Upper lobe of left lung (tissue), 6 donors: ENCODE measurements at places on chromosomes 11 and 22. TPM values are rescaled to one million over a fixed set of nuclear protein-coding genes. Genes with fewer than 3 reads are reported as not detected.

GRCh38 chr11:129277198-129277843, 85.2 kb upstream of the ARHGAP32 start:
- peaks cover 23% of the 10 kb centered on the region for H3K4me1 ChIP-seq
- DNase-seq = no peak
- no peaks in the 10 kb centered on the region for H3K36me3 ChIP-seq
- no peak overlapping the region for H3K4me3 ChIP-seq
- H3K27ac ChIP-seq = no peak overlapping the region

- H3K4me1 ChIP-seq = peaks cover 29% of the 10 kb centered on the region
- H3K27me3 ChIP-seq = no peaks in the 10 kb centered on the region
- peak overlapping the region; percentile 33 for H3K4me3 ChIP-seq
These were observed 627 bp downstream of the ASCL2 start for GRCh38 chr11:2269601-2270321.

GRCh38 chr11:66221726-66222236, 46.7 kb upstream of the RAB1B start:
- peaks cover 7% of the 10 kb centered on the region for H3K36me3 ChIP-seq
- DNase-seq = no peak
- peak overlapping the region; percentile 1 for H3K27ac ChIP-seq
- no peaks in the 10 kb centered on the region for H3K27me3 ChIP-seq

TP53AIP1 gene
- not detected for total RNA-seq

DNA sequence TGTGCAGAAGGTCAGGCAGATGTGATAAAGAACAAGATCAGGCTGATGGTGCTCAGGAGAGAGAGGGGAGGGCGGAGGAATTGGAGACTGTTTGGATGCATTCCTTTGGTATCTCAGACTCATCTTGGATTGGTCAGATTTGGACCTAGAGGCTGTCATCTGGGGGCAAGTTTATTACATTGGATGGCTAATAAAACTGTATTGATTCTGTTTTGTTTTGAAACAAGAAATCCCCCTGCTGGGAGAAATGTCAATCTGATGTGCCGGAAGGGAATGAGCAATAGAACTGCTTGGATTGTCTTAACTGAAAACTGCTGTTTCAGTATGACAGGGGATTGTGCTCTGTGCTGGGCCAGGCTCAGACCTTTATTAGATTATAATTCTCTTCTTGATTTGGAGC, 25.5 kb upstream of the CCDC90B start:
- no peaks in the 10 kb centered on the region for H3K36me3 ChIP-seq
- H3K4me3 ChIP-seq = no peak overlapping the region
- DNase-seq = no peak
- H3K27ac ChIP-seq = no peak overlapping the region
- H3K27me3 ChIP-seq = no peaks in the 10 kb centered on the region
- H3K4me1 ChIP-seq = no peaks in the 10 kb centered on the region

TRPM5 gene
- total RNA-seq = not detected

DNA sequence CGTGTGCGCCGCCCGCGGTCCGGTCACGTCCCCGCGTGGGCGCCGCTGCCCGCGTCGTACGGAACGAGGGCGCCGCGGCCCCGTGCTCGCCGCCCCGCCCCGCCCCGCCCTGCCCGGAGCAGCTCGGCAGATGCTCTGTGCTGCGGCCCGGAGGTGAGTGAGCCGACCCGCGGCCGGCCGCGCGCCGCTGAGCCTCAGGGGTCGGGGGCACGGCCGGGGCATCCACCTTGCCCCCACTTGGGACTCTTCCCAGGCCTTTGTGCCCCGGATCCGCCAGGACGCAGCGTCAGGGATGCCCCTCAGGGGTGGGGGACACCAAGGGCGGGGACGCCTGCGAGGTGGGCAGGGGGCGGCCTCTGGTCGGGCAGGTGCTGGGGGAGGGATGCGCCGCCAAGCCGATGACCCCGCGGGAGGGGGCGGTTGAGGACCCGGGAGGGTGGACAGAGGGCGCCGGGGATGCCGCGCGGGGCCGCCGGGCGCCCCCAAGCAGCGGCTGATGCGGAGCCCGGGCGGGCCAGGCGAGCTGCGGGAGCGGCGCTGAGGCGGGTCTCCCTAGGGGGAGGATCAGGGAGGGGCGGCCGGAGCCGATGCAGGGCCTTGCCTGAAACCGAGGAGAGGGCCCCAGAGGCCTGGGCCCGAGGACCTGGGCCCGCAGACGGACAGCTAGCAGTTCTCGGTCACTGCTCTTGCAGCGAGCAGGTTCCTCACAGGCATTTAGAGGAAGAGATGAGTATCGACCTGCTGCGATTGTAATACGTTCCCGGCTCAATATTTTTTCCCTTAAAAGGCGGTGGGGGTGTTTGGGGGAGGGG, at the start of gene GNAZ:
Gene GNAZ (plus strand): TSS at position 102 of the 812 bp plus-strand sequence. CDS start 25,177 bp downstream, outside the sequence.
- H3K36me3 ChIP-seq = no peaks in the 10 kb centered on the region
- peaks cover 17% of the 10 kb centered on the region for H3K4me1 ChIP-seq
- H3K4me3 ChIP-seq = peak within 1 kb of the TSS; percentile 55
- DNase-seq = peak; percentile 21
- no peaks in the 10 kb centered on the region for H3K27me3 ChIP-seq
- no peak within 1 kb of the TSS for H3K27ac ChIP-seq

ADM2 gene
- total RNA-seq = 1.0 TPM

PANX3 gene
- total RNA-seq = not detected

SUSD2 gene
- 216 TPM for total RNA-seq

DERL3 gene
- 1.9 TPM for total RNA-seq

DNA sequence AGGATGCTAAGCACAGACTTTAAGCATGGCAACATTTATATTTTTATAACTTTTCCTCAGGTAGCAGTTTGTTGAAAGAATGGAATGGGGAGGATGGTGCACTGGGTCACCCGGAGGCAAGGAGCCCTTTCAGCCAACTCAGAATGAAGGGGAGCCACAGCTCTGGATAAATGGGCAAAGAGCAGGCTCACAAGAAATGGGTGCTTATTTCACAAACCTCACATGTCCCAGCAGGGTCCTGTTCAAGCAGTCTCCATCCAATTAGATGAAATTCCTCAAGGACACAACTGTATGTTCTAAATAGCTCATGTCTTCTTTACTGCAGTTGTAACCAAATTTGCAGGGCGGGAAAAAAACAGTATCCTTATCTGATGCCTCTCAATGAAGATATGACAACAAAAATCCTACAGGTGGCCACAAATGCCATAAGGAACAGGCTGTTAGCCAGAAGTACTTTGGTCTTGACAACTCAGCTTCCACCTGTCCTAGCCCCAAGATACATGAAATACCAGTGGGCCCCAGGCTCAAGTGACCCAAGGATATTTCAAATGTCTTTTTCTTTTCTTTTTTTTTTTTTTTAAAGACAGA, 48.2 kb downstream of the MAPK1 start:
- peak overlapping the region; percentile 82 for H3K27ac ChIP-seq
- no peak overlapping the region for H3K4me3 ChIP-seq
- H3K4me1 ChIP-seq = peaks cover 49% of the 10 kb centered on the region
- no peak for DNase-seq

- H3K27ac ChIP-seq = no peak overlapping the region
- no peaks in the 10 kb centered on the region for H3K27me3 ChIP-seq
- no peaks in the 10 kb centered on the region for H3K36me3 ChIP-seq
- no peak overlapping the region for H3K4me3 ChIP-seq
- no peaks in the 10 kb centered on the region for H3K4me1 ChIP-seq
These were observed 25.5 kb upstream of the CREB3L1 start for GRCh38 chr11:46251954-46252353.
